ENCODE measurements at places on chromosomes 7 and 10.

GRCh38 chr10:1788401-1788800 is 51.1 kb upstream of the ADARB2 start:
- DNase-seq, result no peak

GRCh38 chr7:47179812-47180515 is 401.9 kb downstream of the TNS3 start:
- DNase-seq, result peak; percentile 23

DNA sequence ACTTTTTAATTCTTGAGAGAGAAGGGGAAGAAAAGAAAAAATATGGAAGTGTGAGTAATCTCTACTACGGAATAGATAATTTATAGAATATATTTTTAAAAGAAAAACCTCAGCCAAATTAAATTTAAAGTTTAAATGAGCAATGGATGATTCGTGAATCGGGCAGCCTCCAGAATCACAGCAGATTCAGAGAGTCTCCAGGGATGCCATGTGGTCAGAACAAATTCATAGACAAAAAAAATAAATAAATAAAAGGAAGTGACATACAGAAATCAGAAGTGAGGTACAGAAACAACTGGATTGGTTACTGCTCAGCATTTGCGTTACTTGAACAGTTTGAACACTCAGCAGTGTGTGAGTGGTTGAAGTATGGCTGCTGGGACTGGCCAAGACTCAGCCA is 53.0 kb downstream of the PHYHIPL start:
- no peak for DNase-seq

GRCh38 chr10:116756277-116756676 is 13.9 kb upstream of the HSPA12A start:
- no peak for DNase-seq

- peak; percentile 99 for DNase-seq
Measured at GRCh38 chr10:97400665-97401454, at the start of gene RRP12. Gene RRP12 (minus strand): TSS chr10:97401340. CDS start chr10:97401231, 109 bp downstream.

DNA sequence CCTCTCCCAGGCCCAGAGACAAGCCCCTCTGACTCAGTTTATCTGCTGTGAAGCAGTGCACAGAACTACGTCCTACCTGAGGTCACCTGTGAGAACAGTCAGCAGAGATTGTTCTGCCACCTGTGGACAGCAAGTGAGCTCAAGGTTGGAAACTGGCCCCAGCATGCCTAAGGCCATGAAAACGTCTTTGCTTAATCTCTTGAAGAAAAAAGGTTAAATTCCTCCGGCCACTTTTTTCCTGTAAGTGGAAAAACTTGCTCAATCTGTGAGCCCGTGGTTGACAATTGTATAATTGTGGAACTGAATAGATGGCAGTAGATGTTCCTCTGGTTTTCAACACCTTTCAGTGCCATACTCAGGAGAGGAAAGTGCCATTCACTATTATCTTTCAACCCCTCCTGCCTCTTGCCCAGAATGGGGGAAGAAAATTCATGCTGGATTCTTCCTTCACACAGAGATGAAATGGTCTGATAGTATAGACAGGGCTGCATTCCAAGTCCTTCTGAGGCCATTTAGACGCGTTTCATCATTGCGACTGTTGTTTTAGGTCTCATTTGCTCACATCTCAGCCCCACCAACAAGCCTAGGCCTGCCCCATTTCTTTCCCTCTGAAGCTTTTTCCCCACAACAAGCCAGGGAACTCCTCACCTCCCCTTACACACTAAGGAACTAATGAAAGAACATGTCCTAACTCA is 292.9 kb downstream of the FZD1 start:
- no peak for DNase-seq

- no peak for DNase-seq
Measured at GRCh38 chr10:8852546-8852945, 798.1 kb downstream of the GATA3 start.

DNA sequence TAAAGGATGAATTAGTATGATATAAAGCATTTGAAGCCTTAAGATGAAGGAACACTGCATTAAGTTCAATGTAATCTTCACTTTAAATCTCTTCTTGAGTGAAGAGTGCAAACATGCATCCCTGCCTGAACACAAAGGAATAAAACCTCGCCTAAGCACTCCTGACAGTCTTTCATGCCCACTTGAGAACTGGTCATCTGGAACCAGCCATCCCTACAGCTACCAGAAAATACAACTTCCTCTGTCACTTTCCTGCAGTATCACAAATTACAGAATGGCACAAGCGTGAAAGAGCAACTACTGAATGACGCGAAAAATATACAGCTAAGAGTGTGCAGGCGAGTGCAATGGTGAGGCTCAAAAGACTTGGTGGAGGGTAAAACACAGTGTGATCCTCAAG is 1079.9 kb downstream of the CNTNAP2 start:
- no peak for DNase-seq

DNA sequence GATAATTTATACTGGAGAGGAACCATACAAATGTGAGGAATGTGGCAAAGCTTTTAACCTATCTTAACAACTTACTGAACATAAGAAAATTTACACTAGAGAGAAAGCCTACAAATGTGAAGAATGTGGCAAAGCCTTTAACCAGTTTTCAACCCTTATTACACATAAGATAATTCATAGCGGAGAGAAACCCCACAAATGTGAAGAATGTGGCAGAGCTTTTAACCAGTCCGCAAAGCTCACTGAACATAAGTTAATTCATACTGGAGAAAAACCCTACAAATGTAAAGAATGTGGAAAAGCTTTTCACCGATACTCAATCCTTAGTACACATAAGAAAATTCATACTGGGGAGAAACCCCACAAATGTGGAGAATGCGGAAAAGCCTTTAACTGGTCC is 37.9 kb downstream of the ZNF138 start:
- no peak for DNase-seq

GRCh38 chr7:30911561-30911969 is at the start of gene AQP1:
Gene AQP1 (plus strand): TSS chr7:30911853. CDS start chr7:30911910, 57 bp downstream.
- no peak for DNase-seq

DNA sequence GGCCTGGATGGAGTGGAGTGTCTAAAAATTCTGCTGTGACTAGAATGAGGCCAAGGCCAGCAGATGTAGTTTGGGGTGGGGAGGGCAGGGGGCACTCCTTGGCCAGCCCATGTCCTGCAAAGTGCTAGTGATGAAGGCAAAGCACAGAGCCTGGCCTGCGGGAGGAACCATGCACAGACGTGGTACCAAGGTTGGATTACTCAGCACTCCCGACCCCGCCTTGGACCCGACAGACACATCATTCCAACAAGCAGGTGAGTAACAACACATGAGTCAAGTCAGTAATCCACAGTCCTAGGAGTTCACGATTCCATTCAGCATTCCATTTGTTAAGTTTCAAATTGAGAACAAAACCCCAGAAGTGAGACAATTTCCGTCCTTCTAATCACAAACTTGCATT is 317.3 kb downstream of the TCERG1L start:
- no peak for DNase-seq

GRCh38 chr7:30329716-30330115 is 45.3 kb downstream of the ZNRF2 start:
- peak; percentile 64 for DNase-seq

GRCh38 chr7:106681815-106682495 is 21.0 kb upstream of the CCDC71L start:
- no peak for DNase-seq

- no peak for DNase-seq
Measured at GRCh38 chr7:5545222-5545914, 121.7 kb upstream of the TNRC18 start.

DNA sequence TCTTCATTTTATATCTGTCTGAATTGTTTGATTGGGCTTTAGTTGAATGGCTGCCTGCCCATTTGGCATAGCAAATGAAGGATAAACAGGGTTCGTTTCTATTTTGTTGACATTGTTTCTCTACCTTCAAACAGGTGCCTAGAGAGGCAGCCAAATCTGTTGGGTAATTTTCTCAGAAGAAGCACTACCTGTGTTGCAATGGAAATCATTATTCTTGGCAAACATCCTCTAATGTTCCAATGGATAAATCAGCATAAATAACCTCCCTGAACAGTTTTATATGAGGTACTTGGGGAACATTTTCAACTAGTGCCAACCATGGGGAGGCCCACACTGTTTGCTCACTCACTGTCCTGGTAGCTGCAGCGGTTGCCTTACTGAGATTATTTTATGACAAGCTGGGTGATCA is 64.4 kb upstream of the PLPP4 start:
- no peak for DNase-seq

- DNase-seq, result no peak
Measured at GRCh38 chr7:55486192-55486590, 86.1 kb downstream of the VOPP1 start.

DNA sequence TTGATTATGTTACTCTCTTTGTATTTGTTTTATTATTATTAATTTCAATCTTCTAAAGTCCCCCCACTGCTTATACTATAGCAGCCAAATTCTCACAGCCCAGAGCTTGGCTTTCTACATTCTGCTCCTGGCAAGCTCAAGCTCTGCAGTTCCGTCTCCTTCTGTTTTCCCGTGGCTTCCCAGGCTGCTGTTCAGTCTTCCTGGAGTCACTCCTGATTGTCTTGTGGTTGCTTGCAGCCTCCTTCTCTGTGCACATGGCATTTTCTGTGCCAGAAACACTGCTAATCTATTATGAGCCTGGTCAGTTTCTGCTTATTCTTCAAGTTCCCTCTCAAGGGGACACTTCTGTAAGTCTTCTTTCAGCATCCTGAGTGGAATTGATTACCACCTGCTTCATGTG is 533.7 kb upstream of the IGFBP3 start:
- no peak for DNase-seq

GRCh38 chr7:101684983-101685330 is 55.9 kb upstream of the MYL10 start:
- DNase-seq, result no peak

GRCh38 chr10:111392159-111392558 is 315.3 kb downstream of the ADRA2A start:
- no peak for DNase-seq

GRCh38 chr10:107206833-107207232 is 42.3 kb upstream of the SORCS1 start:
- no peak for DNase-seq

DNA sequence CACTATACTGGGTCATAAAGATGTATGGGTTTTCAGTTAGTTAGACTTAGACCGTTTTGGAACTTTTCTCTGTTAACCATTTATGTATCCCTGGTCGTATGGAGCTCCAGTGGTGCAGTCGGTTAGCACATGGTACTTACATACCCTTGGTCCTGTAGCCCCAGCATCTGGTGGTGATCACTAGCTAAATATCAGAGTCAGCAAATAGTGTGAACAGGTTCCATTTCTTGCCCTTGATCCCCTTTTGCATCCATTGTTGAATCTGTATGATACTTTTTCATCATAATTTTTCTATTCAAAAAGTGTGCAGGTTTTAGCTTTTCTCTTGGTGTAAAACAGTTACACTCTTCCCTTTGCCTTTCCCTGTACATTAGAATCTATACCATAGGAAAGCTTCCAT is 15.9 kb downstream of the NIPSNAP2 start:
- no peak for DNase-seq

DNA sequence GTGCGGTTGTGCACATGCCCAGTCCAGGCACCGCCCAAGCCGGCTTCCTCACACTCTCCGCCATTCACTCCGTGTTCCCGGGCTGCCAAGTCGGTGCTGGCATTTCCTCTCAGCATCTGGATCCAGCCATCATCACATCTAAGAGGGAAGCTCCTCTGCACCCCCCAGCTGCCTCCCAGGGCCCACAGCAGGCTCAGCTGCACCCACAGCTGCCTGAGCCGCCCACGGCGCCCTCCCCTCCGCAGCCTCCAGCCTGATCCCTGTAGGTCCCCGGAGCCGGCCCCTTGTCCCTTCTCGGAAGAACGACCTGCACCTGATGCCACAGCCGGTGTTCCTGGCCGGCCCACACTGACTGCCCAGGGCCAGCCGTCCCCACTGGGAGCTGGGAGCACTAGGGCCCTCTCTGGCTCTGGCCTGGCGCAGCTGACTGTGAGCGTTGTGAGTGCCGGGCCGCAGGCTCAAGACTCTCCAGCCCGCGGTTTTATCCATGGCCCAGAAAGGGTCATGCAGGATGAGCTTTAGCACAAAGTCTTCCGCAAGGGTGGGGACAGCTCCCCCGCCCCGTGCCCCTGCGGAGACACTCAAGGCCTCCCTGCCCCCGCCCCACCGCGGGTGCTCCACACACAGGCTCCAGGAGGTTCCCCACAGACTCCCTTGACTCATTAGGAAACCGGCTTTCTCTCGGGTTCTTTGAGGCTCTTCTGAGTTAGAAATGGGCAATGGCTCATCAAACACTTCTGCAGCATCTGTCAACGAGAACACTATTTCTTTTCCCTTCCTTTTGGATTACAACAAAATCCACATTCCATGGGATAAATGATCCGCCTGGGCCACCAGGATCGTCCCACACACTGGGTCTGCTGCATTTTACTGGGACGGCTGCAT is 31.2 kb downstream of the CFAP46 start:
- DNase-seq, result no peak

- DNase-seq, result peak; percentile 71
Measured at GRCh38 chr10:11165591-11166543, 148.2 kb downstream of the CELF2 start.

DNA sequence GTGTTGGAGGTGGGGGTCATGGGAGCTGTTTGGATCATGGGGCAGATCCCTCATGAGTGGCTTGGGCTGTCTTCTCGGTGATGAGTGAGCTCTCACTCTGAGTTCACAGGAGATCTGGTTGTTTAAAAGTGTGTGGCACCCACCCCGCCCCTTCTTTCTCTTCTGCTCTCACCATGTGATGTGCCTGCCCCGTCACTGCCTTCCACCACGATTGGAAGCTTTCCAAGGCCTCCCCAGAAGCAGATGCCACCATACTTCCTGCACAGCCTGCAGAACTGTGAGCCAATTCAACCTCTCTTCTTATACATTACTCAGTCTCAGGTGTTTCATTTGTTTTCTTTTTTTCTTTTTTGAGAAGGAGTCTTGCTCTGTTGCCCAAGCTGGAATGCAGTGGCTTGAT is 170.0 kb downstream of the PTPN20 start:
- no peak for DNase-seq

- DNase-seq, result no peak
Measured at GRCh38 chr10:110759523-110759922, 112.2 kb upstream of the PDCD4 start.

GRCh38 chr7:137454767-137455166 is 111.2 kb upstream of the PTN start:
- peak; percentile 35 for DNase-seq

GRCh38 chr7:158350166-158350900 is 237.3 kb downstream of the PTPRN2 start:
- no peak for DNase-seq

DNA sequence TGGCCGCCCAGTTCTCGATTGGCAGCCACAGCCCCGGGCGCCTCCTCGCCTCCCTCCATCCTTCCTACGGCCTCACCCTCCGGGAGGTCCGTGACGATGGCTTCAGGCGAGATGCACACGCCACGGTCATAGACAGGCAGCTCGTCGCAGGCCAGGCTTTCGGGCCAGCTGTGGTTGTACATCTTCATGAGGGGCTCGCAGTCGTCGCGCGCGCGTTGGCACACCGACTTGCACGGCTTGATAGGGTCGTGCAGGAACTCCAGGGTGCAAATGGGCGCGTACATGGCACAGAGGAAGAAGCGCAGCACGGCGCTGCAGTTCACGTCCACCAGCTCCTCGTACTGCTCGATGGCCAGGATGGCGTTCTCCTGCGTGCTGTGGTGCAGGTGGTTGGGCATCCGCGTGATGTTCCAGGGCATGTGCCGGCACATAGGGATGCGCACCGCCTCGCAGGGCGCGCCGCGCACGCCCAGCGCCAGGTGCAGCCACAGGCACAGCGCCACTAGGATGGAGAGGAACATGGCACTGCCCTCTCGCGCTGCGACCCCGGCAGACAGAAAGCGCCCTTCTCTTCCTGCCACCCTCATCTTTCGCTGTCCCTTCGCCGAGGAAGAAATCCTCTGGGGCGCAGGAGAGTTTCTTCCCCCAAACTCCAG is 472 bp downstream of the SFRP4 start:
- DNase-seq, result no peak

Measured in inflammatory macrophage treated with lipopolysaccharide for 1 hour (primary cell).